ENCODE measurements at places on chromosomes 5 and 9.

- DNase-seq, result no peak
Measured at GRCh38 chr5:158414333-158414762, 555.4 kb upstream of the CLINT1 start.

DNA sequence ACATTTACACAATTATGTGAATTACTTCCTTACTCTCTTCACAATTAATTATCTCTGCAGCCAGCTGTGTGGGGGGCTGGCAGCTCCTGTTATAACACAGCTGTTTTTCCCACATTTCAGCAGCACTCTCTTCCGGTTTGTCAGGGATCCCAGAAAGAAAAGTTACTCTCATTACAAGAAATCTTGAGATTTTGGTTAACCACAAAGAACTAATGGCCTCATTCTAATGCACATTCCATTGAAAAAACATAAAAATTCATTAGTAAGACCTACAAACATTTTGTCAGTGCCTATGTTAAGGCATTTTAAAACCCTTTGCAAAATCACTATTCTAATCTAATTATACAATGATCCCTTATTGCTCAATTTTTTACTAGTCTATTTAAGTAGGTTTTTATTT lies 64.1 kb downstream of the PDE4D start:
- DNase-seq, result peak; percentile 52

- DNase-seq, result no peak
Measured at GRCh38 chr5:151221574-151221973, 2.3 kb downstream of the CCDC69 start.

GRCh38 chr5:116944183-116944582 lies 369.6 kb upstream of the SEMA6A start:
- DNase-seq, result no peak

GRCh38 chr5:171647904-171648260 lies 137.7 kb upstream of the SMIM23 start:
- DNase-seq, result no peak

DNA sequence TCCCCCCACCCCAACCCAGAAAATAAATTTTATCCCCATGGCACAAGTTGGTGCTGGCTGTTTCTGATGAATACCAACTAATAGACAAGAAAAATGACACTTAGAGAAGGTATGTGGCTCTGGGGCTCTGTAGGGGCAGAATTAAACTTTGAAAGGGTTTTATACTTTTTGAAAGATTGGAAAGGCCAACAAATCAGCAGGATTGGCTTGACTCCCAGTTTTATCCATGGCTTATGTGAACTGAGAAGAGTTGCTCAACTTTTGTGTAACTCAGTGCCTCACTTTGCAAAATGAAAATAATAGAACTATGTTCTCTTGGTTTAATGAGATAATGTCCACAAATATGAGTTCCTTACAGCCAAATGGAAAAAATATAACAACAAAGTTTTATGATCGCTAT lies 288.9 kb upstream of the KIF2A start:
- DNase-seq, result no peak

- no peak for DNase-seq
Measured at GRCh38 chr9:7161469-7161868, 403.7 kb downstream of the KDM4C start.

DNA sequence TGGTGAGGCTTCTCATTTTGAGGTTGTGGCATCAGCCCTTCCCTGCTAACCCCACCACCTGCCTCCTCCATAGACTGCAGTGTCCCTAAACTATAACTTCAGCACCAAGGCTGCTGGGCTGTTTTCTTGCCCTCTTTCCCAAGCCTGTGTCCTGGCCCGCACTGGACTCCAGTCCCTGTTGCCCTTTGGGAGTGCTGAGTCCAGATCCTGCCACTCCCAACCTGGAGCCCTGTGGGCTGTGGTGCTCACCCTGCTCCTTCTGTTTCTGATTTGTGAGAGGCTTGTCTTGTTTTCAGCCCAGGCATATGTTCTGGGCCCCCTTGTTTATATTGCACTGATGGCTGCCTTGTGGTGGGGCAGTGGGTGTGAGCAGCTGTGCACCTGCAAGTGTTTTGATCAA lies 39.7 kb upstream of the RNU6ATAC start:
- no peak for DNase-seq

DNA sequence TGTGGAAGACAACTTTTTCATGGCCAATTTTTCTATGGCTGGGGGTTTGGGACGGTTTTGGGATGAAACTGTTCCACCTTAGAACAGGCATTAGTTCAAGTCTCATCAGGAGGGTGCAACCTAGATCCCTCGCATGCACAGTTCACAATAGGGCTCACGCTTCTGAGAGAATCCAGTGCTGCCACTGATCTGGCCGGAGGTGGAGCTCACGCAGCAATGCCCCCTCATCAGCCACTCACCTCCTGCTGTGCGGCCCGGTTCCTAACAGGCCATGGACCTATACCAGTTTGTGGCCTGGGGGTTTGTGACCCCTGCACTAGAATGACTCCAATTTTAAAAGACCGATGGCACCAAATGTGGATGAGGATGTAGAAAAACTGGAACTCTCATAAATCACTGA lies 127.2 kb upstream of the IER5L start:
- DNase-seq, result no peak

- DNase-seq, result no peak
Measured at GRCh38 chr5:57950616-57951228, 468.1 kb upstream of the ACTBL2 start.

DNA sequence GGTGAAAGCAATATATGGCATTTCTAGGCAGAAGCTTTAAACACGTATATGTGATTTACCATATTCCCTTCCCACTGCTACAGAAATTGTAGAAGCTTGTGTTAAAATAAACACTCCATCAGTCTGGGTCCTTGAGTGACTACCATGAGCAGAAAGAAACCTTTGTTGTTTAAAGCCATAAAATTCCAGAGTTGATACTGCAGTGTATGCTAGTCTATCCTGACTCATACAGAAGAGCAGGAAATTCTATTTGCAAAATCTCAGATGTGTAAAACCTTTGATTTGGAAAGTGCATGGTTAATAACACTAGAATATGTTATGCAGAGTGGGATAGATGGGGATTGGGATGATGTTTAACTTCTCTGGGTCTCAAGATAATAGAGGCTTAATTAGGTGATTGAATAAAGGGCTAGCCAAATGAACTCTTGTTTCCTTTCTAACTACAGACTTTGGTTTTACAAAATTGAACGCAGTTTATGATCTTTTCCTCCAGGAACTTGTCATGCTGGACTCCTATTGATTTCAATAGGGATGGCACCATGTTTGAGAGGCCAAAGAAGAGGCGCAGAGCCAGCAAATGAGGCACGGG lies 282.7 kb upstream of the VLDLR start:
- DNase-seq, result no peak

- DNase-seq, result no peak
Measured at GRCh38 chr9:93297659-93298497, 113.9 kb downstream of the WNK2 start.

DNA sequence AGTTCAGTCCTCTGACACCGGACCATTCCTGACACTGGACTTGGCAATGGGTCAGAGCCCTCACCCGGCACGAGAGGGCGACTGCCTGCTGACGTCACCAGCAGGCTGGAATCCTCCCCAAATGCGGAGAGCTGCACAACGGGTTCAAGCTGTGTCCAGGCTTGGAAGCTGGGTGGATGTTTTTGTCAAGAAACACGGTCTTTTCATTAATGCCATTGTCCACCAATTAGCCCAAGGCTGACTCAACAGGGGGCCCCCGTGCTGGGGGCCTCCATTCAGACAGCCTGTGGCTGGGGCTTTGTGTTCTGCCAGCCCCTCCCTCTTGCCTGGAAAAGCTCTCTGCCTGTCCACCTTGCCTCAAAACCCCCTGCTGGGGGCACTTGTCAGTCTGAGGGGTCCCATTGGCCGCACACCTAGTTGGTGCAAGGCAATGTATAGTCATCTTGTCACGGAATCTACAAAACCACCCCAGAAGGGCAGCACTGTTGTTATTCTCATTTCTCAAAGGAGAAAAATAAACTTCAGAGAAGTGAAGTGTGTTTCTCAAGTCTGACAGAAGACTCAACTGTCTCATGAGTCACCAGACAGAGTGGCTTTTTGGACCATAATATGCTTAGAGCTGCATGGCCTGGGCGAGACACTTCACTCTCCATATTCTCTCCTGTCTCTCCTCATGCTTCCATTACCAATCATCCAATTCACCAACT lies 24.6 kb downstream of the NDUFA8 start:
- no peak for DNase-seq

DNA sequence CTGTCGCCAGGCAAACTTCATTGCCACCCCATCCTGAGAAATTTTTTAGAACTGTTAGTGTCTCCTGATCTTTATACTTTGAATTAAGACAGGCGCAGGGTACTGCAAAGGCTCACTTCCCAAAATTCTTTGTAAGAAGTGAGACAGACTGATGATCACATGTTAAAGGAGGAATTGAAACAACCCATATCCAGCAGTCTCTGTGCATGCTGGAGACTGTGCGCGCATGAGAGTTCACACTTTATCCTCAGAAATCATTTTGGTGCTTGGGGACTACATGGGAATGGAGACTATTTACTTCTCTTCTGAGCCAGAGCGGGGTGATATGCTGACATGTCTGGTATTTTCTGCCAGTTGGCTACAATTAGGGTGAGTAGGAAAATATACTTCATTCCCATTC lies 91.2 kb downstream of the ZNF474 start:
- no peak for DNase-seq

DNA sequence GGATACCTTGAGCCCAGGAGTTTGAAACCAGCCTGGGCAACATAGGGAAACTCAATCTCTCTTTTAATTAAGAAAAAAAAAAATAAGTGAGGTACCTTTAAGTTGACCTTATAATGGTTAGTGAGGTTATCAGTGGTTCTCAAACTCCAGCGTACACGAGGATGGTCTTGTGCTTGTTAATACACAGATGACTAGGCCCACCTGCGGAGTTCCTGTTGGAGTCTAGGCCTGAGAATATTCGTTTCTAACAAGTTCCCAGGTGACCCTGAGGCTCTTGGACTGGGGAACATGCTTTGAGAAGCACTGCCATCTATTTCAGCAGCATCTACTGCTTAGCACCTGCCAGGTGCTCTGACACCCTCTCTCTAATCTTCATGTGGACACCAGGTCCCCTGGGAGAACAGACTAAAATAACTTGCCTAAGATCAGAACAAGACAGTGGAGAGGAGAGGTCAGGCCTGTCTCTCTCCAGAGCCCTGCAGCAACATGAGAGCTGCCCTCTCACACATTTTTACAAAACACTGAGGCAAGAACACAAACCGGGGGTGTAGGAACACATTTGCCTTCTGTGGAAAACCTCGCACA lies 24.6 kb downstream of the TLE1 start:
- no peak for DNase-seq

DNA sequence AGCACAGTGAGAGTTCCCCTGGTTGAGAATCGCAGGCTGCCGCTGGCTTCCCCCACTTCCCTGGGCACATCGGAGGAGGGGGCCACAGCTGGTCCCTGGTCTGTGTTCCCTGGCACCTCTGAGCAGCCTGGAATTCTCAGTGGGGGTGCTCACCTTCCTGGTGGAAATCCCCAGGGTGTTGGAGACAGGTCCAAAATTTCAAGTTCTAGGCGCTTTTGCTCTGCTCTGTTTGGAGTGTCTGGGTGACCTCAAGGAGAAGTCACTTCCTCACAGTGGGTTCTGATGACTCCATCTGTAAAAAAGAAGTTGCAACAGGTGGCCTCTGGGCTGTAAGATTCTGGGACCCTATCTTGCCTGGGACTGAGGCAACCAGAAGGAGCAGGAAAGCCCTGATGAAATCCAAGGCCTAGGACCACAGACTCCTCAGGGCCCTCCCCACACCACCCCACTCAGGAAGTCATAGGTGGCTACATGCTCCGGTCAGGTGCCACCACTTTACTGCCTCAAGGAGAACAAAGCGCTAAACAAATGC lies at the start of gene TRAF1:
Gene TRAF1 (minus strand): TSS at position 400 of the 532 bp plus-strand sequence. CDS start 721 bp downstream, outside the sequence.
- no peak for DNase-seq

DNA sequence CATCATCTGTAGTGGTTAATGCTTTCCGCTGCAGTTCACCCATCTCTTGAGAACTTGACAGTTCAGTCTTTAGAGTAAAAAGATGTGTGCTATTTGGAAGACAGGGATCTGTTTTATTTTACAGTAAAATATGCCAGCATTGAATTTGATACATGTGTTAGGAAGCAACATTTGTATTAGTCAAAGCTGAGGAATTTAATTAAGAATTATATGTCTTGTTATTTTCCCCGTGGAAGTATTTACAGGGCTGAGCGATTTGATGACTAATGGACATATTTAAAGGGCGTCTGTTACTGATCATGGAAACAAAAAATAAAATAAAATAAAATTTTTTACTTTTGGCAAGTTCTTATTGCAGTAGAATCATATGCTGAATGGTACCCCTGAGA lies 101.3 kb downstream of the PAM start:
- no peak for DNase-seq

- DNase-seq, result no peak
Measured at GRCh38 chr9:87292449-87293191, 205.0 kb upstream of the DAPK1 start.

DNA sequence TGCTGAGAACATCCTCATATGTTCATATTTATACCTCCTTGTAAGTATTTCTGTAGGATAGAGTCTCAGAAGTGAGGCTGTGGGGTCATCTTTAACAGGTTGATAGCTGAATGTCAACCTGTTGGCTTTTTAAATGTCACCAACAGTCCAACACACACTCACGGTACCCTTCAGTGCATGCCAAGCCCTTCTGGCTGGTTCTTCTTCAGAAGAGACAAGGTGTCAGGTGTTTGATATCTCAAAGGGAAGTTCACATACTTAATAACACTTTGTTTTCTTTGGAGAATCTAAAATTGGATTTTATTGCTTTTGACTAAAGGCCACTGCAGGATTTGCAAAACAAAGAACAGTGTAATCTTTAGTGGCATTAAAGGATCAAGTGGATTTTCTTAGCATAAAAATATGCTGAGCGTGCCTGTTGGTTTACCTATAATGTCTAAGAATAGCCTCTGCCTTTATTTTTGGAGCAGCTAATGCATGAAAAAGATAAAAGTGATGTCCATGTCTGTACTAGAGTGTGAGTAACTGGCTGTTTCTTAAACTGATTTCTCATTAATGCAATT lies 58.2 kb downstream of the RGS3 start:
- DNase-seq, result no peak

DNA sequence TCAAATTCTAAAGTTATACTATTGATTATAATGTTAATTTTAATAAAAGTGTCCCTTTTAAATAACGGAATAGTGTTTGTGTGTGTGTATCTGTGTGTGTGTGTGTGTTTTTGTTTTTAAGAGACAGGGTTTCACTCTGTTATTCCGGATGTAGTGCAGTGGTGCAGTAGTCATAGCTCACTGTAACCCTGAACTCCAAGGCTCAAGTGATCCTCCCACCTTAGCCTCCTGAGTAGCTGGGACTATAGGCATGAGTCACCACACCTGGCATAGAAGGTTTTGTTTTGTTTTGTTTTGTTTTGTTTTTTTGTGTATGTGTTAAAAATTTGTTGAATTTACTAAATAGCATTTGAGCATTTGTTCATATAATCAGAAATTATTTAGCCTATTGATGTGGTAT lies 64.6 kb downstream of the YTHDC2 start:
- DNase-seq, result no peak

- no peak for DNase-seq
Measured at GRCh38 chr5:158552241-158552640, 547.5 kb downstream of the EBF1 start.

- no peak for DNase-seq
Measured at GRCh38 chr5:109784687-109785086, 95.0 kb downstream of the MAN2A1 start.

GRCh38 chr5:133249593-133249992 lies 197.8 kb downstream of the HSPA4 start:
- no peak for DNase-seq

GRCh38 chr5:144202072-144202471 lies 31.4 kb downstream of the KCTD16 start:
- no peak for DNase-seq
